ENCODE measurements at places on chromosomes 6 and 20.

DNA sequence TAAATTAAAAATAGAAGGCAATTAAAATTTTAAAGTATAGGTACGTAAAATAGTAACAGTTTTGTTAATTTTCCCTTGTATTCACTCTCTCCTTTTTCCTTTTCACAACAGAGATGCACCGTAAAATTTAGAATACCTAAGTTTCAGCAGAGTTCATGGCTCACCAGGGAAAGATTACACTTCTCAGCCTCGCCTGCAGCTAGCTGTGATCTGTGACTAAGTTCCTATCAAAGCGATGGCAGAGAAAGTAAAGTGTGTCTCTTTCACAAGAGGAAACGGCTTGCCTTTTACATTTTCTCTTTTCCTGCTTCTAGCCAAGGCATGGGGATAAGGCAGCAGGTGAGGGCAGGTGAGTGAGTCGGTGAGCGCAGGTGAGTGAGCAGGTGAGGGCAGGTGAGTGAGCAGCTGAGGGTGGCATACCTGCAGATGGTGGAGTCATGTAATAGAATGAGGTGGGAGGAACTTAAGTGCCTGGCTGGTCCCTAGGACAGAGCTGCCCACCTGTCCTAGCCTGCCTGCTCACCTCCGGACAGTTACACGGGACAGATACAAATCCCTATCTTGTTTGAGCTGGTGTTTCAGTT is 30.9 kb downstream of the ZFP64 start:
- no peak for DNase-seq

DNA sequence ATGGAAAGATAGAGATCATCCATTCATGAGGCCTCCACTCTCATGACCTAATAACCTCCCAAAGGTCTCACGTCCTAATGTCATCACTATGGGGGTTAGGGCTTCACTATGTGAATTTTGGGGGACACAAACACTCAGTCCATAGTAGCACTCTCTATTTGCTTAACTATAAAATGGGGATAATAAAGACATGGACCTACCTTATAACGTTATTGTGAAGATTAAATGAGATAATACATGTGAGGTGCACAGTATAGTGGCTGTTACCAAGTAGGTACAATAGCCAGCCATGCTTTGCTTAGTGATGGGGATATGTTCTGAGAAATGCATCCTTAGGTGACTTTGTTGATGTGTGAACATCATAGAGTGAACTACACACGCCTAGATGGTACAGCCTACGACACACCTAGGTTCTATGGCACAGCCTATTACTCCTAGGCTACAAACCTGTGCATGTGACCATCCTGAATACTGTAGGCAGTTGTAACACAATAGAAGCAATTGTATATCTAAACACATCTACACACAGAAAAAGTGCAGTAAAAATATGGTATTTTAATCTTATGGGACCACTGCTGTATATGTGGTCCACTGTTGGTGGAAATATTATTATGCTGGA is 39.7 kb downstream of the PPP1R14C start:
- no peak for DNase-seq

- DNase-seq: no peak
Measured at GRCh38 chr6:31781244-31782125, 4.4 kb upstream of the VWA7 start.

- no peak for DNase-seq
Measured at GRCh38 chr6:39062014-39062740, 13.6 kb downstream of the GLP1R start.

DNA sequence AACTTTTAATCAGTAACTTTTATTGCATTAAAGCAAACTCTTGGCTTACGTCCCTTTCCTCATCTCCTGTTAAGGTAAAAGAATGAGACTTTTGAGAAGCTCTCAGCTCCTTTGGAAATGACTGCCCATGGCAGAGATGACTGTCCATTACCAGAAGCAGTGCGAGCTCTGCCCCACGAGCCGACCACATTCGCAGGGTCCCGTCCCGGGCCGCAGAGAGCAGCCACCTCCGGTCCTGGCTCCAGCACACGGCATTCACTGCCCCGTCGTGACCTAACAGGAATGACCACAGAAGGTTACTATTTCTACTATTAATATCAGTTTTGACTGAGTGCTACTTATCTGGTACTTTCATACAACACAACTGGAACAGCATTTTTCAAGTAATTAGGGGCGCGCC is 63.4 kb downstream of the WDR27 start:
- DNase-seq: no peak

GRCh38 chr6:73088138-73088813 is 137.0 kb downstream of the KHDC1L start:
- peak; percentile 18 for DNase-seq

GRCh38 chr20:36460648-36461599 is 80.4 kb upstream of the MYL9 start:
- DNase-seq: peak; percentile 66

DNA sequence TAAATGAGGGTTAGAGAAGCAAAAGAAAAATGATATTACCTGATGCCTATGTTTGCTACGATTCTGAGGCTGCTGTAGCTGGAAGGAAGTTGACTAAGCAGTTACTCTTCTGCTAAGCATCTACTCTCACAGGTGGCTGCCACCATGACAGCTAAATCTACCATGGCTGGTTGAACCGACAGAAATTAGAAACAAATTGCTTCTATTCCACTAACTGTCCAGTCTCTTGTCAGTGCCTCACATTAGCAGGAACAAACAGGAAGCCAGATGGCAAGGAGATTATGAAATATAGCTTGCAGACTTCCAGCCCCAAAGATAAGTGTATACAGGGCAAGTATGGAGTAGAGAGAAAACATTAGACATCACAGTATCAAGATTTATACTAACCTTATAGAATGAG is 59.4 kb upstream of the TMEM200A start:
- DNase-seq: no peak

GRCh38 chr20:25071734-25072133 is 10.2 kb downstream of the VSX1 start:
- DNase-seq: no peak

DNA sequence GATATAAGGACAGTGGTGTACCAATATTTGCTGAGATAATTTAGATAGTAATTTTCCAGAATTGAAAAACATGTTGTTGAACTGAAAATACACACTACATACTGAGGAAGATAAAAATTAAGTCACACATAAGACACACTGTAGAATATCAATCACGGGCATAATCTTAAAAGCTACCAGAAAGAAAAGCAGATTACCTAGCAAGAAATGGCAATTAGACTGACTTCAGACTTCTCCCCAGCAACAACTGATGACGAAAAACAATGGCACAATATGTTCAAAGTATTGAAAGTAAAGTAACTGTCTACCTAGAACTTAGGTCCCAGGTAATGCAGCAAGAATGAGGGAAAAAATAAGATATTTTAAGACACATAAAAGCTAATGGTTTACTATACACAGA is 46.5 kb downstream of the NOL7 start:
- no peak for DNase-seq

DNA sequence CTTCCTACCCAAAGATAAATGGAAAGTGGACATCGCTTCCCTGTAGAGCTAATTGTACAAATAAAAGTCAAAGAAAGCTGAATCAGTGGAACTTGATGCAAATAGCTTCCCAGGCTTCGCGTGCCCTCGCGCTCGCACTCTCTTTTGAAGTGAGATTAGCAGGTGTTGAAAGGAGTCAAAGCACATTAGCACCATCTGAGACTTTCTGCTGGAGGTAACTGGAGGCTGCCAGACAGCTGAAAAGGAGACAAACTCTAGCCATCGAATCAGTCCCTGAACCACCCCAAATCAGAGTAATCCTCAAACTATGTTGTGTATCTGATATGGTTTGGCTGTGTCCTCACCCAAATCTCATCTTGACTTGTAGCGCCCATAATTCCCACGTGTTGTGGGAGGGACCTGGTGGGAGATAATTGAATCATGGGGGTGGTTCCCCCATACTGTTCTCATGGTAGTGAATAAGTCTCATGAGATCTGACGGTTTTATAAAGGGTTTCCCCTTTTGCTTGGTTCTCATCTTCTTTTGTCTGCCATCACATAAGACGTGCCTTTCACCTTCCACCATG is 23.7 kb downstream of the SULF2 start:
- DNase-seq: no peak

DNA sequence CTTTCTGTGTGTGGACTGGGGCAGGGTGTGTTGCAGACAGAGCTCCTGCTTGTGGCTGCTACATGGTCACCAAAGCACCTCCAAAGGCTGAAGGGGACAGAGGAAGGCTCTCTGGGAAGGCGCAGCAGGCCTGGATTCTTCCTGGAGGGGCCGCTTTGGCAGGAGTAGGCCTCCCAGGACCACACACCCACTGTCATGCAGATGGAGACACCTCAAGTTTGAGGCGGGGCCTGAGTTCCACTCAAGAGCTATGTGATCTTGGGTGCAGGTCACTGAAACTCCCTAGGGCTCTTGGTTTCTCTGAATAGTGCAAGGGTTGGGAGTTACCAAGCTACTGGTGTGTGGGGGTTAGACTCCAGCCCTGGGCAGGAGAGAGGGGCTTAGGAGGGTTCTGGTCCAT is 27.9 kb downstream of the EFCAB8 start:
- no peak for DNase-seq

DNA sequence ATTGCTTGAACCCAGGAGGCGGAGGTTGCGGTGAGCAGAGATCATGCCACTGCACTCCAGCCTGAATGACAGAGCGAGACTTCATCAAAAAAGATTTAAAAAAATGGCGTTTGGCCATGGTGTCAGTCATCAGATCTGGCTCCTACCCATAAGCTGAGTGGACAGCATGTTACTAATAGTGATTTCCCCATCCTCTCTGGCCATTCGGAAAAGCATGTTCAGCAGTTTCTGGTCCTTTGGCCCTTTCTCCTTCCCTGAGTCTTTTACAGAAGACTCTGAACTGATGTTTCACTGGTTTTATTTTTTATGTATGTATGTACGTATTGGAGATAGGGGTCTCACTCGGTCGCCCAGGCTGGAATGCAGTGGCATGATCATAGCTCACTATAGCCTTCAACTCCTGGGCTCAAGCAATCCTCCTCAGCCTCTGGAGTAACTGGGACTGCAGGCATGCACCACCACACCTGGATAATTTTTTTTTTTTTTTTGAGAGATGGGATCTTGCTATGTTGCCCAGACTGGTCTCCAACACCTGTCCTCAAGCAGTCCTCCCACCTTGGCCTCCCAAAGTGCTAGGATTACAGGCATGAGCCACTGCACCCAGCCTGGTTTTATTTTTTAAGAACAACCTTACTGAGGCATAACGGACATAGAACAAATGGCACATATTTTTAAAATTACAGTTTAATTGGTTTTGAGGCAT is 84.2 kb upstream of the CNKSR3 start:
- DNase-seq: no peak

DNA sequence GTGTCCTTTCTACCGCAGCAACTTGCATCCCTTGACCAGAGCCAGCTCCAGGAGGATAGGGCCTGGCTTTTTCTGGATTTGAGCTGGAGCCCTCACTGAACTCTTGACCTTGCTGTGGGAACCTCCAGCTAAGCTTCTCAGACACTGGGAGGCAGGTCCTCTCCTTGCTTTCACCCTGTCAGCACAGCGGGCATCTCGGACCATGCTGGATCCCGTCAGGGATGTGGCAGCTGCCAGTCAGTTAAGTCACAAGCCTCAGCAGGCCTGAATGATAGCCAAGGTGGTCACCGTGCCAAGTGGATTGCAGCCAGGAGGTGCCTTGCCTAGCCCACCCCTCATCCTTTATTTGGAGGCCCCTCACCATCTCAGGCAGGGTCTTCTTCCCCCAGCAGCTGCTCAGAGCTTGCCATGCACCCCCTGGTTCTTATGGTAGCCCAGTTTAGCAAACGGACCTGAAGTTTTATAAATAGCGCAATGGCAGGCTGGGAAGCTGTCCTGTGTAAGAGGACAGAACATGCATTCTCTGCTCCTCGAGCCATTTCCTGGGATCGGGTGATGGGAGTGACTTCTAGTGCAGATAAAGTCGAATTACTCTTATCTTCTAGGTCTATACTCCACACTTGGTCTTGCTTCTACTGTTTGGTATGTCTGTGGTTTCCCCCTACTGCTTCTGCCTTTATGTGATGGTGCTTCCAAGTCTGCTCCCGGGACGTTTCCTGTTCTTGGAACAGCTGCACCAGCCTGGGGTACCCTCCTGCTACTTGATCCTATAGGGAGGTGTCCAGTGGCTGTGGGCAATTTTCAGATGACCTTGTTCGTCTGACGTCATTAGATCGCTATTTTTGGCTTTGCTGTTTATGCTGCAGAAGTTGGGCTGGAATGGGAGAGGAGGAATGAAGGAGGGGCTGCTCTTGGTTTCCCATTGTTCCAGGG is 7.1 kb upstream of the MYLK2 start:
- DNase-seq: no peak

DNA sequence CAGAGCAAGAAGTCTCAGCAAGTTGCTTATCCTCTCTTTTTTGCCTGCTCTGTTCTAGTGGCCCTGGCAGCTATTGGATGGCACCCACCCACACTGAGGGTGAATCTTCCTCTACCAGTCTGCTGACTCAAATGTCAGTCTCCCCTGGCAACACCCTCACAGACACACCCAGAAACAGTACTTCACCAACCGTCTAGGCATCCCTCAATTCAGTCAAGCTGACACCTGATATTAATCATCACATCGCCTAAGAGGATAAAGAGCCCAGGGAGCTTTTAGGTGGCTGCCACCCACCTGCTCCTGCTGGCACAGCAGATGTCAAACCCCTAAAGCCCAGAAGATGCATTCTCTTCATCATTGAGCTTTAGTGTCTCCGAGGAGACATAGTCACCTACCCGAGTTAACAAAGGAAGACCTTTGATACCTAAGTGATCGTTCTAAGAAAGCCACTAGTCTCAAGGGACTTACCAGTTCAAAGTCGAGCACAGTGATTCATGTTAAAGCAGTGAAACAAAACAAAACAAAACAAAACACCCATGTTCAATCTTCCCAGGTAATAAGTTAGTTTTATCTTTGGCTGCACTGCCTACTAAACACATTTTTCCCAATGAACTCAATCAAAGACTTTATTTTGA is 97.7 kb upstream of the KCNQ5 start:
- no peak for DNase-seq

DNA sequence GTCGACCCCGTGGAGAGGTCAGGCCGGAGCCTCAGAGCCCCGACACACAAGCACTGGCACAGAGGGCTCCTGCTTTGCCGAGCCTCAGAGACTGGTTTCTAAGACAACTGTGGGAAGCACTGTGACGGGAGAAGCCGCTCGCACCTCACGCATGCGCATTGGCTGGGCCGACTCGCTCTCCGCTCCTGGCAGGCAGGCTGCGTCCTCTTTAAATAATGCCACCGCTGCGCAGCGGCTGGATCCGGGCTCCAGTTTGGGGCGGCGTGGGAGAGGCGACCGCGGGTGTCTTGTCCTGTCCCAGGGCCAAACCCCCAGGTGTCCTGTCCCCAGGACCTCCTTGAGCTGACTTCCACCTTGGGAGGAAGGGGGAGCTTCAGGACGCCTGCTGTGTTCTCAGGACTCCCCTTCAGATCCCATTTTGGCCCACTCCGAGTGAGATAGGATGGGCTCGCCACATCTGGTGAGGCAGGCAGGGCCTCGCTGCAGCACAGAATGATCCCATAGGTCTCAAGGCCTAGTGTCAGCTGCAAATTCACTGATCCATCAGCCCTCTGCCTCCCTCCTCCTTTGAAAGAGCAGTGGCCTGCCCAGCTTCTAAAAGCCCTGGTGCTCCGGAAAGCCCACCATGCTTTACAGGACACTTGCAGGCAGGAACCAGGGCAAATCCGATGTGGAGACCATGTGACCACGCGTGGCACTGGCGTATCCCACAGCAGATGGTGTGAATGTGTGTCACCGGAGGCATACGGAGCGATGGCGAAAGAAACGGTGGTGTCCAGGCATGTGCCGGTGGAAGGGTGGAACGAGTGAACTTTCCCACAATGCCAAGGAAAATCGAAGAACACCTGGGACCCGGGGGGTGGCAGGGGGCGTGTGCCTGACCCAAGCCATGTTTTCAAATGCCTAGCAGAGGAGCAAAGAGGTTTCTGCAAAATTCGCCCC is 169.3 kb upstream of the ZNF337 start:
- no peak for DNase-seq

Measured in GM12864 (cell line).